ENCODE measurements at places on chromosomes 11 and 22. TPM values are rescaled to one million over a fixed set of nuclear protein-coding genes. Genes with fewer than 3 reads are reported as not detected.

- DNase-seq, result no peak
Measured at GRCh38 chr11:9716275-9717039, 52.6 kb downstream of the SWAP70 start.

DNA sequence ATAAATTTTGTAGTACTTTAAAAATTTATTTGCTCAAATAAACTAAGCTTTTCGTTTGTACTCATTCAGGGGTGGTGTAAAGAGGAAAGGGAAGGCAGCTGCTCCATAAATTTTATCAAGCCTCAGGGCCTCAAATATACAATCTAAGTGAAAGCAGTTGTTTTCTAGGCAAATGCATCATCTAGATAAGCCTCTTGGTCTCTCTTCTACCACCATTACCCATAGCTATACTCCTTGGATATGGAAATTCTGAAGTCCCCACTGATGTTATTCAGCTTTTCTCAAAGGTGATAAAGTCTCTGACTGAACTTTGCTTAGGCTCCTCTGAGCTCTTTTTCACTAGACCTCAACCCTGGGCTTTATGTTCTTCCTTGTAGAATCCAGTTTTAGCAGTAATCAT, 1313.1 kb downstream of the JRKL start:
- DNase-seq, result no peak

- no peak for DNase-seq
Measured at GRCh38 chr22:37811867-37812266, 4.1 kb downstream of the GCAT start.

DNA sequence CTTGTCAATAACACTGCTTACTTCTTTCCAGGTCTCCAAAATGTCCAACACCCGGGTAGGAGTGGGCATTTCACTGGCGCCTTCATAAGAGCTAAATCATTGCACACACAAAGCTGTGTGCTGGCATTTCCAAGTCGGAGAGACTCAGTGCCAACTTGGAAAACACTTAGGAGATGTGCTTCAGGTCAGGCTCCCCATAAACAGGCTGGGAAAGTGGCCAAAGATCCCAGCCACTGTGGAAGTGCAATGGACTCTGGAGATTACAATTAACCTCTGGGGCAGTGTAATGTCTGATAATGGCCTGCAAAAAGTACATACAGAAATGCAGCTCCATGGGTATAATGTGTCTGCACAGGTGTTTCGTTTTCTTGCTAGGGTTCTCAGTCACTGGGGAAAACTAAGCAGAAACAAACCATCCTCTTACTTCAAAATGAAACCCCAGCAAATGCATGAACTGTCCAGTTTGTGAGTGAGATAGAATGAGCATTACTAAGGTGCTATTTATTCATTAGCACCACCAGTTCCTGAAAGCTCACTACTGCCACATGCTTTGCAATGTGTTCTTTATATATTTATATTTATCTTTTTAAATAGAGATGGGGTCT, 79.0 kb downstream of the ABTB2 start:
- DNase-seq, result no peak

- no peak for DNase-seq
Measured at GRCh38 chr11:69914286-69915150, 95.3 kb upstream of the FGF3 start.

- DNase-seq, result no peak
Measured at GRCh38 chr11:133793271-133794035, 51.9 kb downstream of the SPATA19 start.

DNA sequence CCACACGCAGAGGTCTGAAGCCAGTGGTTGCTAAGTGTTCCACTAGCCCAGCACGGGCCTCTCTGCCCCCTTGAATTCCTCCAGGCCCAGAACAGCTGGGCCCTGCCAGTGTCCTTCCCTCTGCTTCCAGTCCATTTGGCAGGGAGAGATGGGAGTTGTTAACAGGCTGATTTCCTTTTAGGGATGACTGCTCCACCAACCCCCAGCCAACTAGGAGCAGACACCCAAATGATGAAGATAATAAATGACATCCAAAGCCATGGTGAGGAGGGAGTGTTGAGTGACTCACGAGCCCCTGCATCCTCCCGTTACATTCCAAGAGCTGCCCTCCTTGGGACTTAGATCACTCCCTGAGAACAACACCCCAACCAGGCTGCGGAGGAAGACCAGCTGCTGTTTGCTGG, 20.6 kb downstream of the PARVA start:
- DNase-seq, result no peak

- DNase-seq, result no peak
Measured at GRCh38 chr11:108858622-108859021, 193.8 kb downstream of the DDX10 start.

DNA sequence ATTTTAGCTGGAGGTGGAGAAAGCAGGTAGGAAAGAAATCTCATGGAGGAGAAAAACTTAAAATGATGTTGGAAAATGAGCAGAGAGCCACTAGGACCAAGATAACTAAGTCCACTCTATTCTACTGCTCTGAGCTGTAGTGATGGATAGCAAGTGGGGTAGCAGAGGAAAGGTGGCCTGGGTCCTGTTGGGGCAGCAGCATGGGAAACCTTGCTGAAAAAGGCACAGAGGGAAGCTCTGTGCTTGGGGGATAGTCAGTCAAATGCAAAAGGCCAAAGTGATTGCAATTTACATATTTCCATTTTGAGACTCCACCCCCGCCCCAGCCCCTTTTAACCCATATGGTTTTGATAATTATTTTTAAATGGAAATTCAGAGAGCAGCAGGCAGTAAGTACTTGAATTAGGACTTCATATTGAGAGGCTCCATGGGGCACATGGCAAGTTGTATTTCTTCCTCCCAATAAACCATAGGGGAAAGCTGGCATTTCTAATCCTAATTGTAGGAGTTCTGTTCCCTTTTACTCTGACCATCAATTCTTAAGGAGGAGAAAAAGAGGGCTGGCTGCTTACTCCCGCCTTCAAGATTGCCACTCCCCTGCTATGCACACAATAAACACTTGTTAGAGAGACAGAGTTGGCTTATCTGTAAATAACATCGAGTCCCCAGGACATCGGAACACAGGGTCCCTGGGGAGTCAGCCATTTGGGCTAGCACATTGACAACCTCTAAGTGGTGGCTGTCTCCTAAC, 1341.5 kb upstream of the TENM4 start:
- no peak for DNase-seq

- no peak for DNase-seq
Measured at GRCh38 chr11:1862588-1863351, 9.9 kb downstream of the LSP1 start.

- no peak for DNase-seq
Measured at GRCh38 chr22:41488076-41488475, 19.2 kb downstream of the ACO2 start.

GRCh38 chr11:123525511-123525918, 95.4 kb downstream of the GRAMD1B start:
- no peak for DNase-seq

DNA sequence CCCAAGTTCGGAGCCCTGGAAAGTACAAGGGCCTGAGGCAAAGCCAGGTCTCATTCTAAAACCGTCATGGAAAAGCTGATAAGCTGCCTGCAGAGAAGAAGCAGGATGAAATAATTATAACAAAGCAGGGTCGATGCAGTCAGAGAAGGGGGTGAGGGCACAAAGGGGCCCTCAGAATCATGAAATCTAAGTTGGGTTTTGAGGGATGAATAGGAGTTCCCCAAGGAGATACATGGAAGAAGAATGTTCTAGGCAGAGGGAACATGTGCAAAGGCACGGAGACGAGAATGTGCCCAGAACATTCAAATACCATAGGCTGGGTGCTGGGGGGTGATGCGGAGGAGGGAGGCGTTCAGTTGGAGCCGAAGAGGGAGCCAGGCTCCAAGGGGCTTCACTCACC, 25.0 kb downstream of the IGLL1 start:
- DNase-seq, result no peak

Gene NUDT22
- 83.7 TPM for total RNA-seq

Gene GGT5
- 83.1 TPM for total RNA-seq

Gene PIWIL4
- total RNA-seq, result 8.7 TPM

Gene C11orf24
- total RNA-seq, result 59.4 TPM

Gene MUC6
- total RNA-seq, result not detected

Gene SUSD2
- 9.0 TPM for total RNA-seq

Data from tibial nerve (tissue), 4 donors.